Left lung (tissue), 14 donors: ENCODE measurements at places on chromosomes 2 and 18. TPM values are rescaled to one million over a fixed set of nuclear protein-coding genes. Genes with fewer than 3 reads are reported as not detected.
A peak's percentile ranks its signal among the peaks of the same experiment; 100 is the strongest.

DNA sequence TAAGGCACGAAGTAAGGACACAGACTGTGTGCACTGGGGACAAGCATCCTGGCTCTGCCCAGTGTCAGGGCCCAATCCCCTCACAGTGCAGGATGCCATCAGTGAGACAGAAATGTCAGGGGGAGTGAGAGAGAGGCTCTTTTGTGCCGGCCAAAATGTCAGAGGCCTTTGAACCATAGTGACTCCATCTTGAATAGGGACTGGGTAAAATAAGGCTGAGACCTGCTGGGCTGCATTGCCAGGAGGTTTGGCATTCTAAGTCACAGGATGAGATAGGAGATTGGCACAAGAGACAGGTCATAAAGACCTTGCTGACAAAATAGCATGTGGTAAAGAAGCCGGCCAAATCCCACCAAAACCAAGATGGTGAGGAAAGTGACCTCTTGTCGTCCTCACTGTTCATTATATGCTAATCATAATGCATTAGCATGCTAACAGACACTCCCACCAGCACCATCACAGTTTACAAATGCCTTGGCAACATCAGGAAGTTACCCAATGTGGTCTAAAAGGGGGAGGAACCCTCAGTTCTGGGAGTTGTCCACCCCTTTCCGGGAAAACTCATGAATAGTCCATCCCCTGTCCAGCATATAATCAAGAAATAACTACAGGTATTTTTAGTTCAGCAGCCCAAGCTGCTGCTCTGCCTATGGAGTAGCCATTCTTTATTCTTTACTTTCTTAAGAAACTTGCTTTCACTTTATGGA lies 337.4 kb downstream of the LPIN1 start:
- no peak for DNase-seq

Gene PFN4
- 2.3 TPM for polyA plus RNA-seq

Gene TUBB6
- polyA plus RNA-seq: 81.9 TPM

Gene TSHZ1
- 32.4 TPM for polyA plus RNA-seq

Gene ITPRID2
- 97.6 TPM for polyA plus RNA-seq

Gene ERICH2
- 12.3 TPM for polyA plus RNA-seq

Gene NAGK
- 95.5 TPM for polyA plus RNA-seq

DNA sequence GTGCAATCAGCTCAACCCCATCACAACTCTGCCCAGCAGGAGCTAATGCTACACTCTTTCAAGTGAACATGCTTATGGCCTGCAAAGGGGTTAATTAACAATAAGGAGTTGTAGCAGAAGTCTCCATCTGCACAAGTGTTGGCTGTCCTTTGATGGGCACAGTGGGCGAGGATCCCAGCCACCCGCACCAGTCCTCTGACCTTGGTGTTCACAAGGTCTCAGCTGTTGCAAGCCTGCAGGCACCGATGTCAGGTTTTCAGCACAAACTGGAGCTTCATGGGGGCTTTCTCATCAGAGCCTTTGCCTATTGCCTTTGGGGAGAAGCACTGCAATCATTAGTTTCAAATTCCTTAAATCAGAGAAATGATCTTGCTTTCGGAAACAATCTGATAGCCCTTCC lies 60.9 kb upstream of the TMEM178A start:
- no peak for DNase-seq

Gene STPG4
- 0.27 TPM for polyA plus RNA-seq

DNA sequence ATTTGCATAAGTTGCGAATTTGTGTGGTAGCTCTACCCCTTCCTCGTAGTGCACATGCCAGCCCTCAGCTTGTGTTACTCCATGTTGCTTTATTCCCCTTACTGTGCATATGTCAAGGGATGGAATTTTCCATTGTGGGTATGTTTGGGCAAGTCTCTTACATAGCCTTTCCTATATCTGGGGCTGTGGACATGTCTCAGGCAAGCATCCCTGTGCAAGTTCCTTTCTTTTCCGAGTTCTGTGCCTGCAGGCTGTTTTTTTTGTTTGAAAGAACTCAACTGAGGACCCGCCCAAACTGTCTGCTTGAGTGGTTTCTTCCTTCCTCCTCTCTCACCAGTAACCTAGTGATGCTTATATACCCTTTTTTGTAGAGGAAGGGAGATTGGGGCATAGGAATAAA lies 1739.1 kb upstream of the PIK3C3 start:
- DNase-seq: no peak

Gene FBXO36
- 5.6 TPM for polyA plus RNA-seq

- no peak for DNase-seq
Observed at GRCh38 chr2:156343940-156344301, 11.4 kb upstream of the NR4A2 start.

Gene NEDD4L
- polyA plus RNA-seq: 100 TPM

DNA sequence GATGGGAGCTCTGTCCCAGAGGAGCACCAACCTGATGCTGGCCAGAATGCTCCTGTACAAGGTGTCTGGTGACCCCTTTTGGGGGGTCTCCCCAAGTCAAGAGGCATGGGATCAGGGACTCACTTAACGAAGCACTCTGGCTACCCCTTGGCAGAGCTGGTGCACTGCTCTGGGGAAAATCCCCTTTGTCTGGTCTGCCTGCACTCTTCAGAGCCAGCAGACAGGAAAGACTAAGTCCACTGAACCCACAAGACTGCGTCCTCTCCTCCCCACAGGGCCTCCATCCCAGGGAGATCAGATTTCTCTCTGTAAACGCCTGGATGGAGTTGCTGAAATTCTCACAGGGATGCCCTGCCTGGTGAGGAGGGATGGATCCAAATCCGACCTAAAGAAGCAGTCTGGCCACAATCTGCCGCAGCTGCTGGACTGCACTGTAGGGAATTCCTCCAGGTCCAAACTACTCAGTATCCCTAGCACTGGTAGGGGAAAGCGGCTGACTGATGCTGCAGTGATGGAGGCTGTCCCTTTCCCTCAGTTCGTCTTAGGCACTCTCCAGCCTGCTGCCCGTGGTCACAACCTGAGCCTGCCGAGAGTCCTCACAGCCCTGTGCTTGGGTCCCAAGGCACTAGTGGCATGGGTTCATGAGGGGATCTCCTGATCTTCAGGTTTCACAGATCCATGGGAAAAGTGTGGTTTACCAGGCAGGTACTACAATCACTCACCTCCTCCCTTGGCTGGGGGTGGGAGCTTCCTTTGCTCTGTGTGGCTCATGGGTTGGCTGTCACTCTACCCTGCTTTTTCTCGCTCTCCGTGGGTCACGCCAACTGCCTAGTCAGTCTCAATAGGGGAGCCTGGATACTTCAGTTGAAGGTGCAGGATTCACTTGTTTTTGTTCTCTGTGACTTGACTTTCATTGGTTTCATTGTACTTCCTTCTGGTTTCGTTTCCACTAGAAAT lies 98.6 kb downstream of the SLC4A10 start:
- DNase-seq: peak; percentile 12

GRCh38 chr2:43370705-43371104 lies 144.3 kb upstream of the ZFP36L2 start:
- DNase-seq: no peak

Gene ACMSD
- 1.7 TPM for polyA plus RNA-seq

GRCh38 chr2:160028431-160029269 lies 33.8 kb downstream of the PLA2R1 start:
- DNase-seq: no peak

- no peak for DNase-seq
Observed at GRCh38 chr2:100581277-100581612, 18.5 kb downstream of the PDCL3 start.

DNA sequence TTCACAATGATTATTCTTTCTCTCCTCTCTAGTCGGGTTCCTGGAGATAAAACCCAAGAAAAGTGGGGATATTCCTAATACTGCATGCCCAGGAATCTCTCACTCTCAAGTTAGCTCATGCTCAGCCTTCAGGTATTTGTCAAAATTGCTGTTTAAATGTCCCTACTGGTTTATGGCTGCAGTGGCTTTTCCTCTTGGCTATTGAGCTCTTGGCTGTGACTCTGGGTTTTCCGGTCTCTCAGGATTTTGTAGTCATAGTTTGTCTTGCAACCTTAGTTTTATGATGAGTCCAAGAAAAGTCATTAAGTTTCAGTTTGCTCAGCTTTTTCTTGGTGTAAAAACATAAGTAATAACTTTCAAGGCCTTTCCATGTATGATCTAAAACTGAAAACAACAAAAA lies 820.7 kb upstream of the HS6ST1 start:
- DNase-seq: no peak

DNA sequence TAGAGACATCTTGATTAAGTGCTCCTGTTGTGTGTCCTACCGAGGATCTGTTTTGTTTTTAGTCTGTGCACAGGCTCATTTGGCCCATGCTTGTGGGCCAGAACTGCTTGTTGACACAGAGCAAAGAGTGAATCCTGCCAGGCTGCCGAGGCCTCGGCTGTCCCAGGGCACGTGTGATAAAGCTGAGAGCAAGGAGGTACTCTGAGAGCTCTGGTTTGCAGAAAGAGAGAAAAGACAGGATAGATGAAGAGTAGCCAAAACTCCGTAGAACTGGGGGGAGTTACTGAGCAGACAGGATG lies 175.1 kb downstream of the FAM210A start:
- DNase-seq: no peak

DNA sequence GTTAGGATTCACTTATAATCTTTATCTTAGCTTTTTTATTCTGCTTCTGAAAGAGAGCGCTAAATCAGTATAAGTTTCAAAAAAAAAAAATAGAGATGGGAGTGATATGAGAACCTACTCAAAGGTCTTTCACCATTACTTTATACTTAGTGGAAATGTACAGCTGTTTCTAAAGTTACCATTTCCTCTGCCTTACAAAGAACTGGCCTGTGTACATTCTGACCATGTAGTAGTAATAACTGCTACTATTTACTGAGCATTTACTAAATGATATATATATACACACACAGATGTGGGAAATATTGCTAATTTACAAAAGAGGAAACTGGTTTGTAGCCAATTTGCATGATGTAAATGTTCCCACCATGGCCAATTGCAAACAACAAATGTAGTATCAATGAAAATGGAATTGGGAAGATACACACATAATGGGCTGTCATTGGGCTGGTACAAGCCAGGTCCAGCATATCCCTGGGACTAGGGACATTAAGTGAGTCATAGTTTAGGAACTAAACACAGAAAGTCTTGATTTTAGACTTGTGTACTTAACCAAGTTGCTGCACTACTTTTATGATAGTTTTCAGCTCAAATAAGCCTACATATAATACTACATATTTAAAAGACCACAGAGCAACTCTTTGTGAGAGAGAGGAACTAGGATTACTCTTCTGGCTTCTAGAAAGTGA lies 67.1 kb downstream of the DYNC1I2 start:
- DNase-seq: no peak

Gene ZBTB7C
- 1.7 TPM for polyA plus RNA-seq

DNA sequence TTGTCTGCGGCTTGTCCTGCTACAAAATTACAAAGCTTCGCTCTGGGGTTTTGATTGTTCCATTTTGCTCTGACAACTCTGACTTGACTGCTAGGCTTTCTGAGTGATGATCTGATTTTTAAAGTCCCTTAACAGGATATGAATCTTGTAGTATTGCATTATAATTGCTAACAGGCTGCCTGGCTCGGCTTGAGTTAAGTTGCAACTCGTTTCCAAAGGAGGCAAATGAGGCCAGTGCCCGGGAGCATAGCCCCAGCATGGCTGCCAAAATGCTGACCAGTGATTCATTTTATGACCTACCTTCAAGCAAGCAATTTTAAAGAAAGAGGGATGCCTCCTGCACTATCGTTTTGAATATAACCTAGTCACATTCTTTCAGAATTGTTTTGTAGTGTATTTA lies 135.4 kb downstream of the COL6A3 start:
- DNase-seq: no peak

DNA sequence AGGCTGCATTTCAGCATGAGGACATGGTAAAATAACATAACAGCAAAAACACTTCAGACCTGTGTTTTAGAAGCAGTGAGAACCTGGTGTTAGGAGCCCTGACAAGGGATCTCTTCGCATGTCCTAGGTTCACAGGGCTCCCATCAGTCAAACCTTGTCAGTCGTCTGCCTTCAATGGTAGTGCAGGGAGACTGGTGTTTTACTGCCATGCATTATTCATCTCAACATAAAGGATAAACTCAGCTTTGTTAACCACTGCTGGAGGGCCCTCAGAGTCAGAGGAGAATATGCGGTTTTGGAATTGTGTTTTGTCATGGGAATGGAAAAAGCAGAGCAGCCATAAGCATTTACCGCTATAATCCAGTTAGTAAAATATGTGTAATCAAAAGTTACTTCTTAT lies 275.9 kb upstream of the GCFC2 start:
- DNase-seq: no peak

Gene ABCG8
- 0.74 TPM for polyA plus RNA-seq

DNA sequence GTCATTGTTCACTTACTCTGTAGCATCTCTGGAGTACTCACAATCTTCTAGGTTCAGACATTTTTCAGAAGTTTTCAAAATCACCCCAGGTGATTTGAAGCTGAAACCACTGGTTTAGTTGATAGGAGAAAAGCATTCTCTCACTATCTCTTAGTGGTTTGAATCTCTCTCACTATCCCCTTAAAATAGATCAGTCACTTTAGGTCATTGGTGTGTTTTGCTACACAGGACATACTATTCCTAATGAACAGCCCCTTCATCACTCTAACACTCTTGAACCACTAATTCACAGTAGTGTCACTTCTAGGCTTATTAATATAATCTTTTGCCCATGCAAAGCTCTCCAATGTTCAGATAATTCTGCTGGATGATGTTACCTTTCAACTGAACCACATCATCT lies 34.5 kb downstream of the LYPD6 start:
- no peak for DNase-seq

Gene INHA
- polyA plus RNA-seq: 1.9 TPM

DNA sequence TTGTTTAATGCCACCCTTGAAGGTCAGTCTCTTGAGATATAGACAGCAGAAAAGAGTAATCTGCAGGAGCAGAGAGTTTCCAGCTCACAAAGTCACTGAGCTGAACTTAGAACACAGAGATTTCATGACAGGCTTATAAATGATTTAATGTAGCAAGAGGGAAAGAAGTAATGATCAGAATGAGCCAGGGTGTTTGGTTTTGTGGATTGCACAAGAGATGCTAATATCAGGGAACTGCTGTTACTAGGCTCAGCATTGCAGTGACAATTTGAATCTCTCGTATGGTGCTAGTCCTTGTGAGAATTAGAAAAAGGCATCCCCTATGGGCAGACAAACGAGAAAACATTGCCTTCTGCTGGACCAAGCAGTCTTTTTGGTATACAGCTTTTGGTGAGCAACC lies 61.7 kb upstream of the ITGB6 start:
- DNase-seq: peak; percentile 40

Gene AOX1
- 12.7 TPM for polyA plus RNA-seq

DNA sequence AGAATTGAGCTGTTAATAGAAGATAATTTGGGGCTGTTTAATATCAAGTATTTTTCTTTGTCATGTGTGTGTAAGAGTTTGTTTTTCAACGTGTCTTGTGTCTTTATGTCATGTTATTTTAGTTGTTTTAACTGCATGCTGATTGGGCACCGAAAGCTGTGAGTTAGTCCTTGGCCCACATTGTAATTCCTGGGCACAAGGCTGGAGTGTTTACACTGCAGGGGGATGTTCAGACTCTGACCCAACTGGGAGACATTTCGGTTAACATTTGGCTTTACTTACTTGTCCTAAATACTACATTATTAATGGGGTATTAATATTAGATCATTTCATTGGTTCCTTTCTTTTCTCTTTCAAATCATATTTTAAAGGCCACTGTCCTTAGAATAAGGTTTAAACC lies 381.0 kb downstream of the OSR1 start:
- no peak for DNase-seq

Gene CHRNA1
- 0.61 TPM for polyA plus RNA-seq
